ENCODE measurements at places on chromosomes 2 and 18.

DNA sequence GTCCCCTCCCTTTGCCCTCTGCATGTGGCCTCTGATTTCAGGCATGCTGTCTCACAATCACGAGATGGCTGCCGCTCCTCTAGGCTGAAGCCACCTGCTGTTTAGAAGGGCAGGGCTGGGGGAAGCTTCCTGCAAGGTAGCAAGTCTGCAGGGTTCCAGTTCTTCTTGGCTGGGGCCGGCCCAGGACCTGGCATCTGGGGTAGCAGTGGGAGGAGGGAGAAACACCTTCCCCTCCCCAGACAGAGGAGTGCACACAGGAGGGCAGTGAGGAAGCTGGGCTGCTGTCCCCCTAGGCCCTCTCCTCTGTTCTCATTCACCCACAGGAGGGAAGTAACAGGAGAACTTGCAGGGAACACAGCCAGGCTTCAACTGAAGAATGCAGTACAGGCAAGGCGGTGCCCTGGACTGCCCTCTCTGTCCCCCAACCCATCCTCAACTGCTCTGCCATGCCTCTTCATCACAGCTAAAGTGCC, 345.9 kb upstream of the HS6ST1 start:
- DNase-seq = no peak

DNA sequence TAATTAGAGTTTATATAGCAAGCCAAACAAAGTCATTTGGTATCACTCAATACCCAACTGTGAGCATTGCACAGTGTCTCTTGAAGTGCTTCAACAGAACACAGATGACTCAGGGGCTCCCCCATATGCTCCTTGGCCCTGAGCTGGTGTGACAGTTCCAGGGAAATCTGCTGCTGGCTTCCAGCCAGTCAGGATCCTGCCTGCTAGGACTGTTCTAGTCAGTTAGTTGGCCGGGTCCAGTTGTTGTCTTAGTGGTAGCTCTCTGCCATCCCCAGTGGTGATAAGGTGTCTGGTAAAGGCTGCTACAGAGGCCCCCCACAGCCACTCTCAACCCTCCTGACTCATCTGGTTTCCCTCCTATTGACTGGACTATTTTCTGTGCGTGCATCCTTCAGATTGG, 100.3 kb downstream of the IRS1 start:
- DNase-seq = no peak

DNA sequence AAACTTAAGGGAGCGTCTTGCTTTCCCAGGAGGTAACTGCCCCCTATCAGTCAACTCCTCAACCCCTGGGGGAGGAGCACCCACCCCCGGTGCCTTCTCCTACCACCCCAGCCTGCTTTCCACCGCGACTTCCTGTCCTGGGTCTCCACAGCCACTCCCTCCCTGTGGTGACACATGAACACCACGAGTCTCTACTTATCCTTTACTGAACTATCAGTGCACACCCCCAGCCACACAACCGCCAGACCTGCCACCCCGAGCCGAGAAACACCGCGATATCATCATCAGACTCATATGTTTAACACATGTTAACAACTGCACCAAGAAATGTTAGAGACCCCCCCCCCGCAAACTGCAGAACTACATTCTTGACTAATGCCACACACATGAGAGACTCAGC, 43.3 kb downstream of the LONRF2 start:
- DNase-seq = no peak

DNA sequence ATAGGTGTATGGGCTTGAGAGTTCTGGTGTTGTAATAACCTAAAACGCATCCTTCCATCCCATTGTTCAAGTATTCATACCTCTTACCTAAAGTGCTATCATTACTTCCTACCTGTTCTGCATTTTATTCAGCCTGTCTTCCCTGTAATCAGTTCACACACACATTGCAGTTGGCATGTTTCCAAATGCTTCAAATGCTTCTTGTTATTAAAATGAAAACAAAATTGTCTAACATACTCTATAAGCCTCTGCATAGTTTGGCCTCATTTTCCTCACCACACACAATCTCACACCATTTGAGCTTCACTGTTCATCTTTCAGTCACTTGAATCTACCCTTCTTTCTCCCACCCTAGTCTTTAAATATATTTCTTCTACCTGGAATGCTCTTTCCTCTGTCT, 1178.2 kb upstream of the NRXN1 start:
- DNase-seq = no peak

DNA sequence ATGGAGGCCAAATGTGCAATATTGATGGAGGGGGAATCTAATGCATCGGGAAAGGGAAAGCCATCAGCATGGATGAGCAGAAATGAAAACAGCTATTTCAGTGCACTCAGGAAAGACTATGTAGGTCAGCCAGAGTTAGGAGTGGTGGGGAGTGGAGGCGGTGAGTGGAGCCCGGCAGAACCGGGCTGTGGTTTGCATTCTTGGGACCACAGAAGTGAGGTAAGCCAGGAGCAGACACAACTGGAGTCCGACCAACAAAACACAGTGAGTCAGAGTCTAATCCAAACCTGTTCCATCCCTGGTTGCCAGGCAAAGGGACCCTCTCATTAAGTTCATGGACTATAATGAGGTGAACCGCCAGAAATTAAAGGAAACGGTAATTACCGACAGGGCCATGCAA, 61.1 kb upstream of the RAB12 start:
- DNase-seq = no peak

DNA sequence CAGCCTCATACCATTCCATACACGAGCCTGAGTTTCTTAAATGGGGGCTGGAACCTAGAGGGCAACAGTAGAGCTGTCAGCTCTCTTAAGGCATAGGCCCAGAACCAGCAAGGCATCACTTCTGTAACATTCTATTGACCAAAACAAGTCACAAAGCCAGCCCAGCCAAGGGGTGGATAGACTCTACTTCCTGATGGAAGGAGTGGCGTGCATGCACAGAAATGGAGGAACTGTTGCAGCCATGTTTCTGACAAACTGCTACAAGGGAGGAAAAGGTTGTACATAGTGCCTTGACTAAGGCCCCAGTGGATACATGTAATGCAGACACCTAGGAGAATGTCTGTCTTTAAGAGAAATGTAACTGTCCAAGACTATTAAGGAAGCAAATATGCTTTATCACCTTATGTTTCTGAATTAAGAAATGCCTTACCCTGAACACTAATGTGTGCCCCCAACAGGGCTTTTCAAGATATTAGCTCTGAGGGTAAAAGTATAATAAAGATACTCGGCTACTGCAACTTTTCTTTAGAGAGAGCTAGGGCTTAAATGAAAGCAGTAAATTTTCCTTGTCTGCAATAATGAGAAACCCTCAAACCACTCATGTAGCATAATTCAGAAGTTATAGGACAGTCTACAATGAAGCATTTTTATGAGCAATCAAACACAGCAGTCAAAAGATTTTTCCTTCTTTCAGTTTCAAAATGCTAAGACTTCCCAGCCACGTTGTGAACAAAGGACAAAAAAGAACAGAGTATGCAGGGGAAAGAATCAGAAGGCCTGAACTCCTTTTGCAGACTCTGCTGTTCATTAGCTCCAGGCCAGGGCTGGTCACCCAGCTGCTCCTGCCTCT, 35.1 kb upstream of the CDC42EP3 start:
- no peak for DNase-seq

DNA sequence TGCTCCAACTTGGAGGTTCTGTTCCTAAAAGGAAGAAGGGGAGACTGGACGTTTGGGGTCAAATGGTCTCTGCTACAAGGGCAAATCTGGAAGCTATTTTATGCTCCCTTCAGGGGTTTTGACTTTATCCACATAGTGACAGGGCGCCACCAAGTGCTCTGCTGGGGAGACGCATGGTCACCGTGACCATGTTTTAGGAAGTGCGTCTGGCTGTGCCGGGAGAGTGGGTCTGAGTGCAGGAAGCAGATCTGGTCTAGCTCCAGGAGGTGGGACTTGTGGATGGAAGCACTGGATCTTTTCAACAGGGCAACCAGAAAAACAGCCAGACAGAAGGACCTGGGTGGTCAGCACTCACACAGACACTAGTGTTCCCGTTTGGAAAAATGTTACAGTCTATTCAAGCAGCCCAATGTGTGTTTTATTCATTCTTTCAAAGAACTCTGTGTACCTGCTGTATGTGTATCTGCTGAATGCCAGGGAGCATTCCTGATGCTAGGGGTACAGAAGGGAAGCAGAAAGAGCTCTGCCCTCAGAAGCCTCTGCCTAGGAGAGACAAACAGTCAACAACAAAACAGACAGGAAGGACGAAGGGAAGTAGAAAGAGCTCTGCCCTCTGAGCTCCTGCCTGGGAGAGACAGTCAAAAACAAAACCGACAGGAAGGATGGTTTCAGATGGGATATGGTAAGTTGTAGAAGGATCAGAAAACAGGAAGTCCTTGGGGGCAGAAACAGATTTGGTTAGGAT, 14.3 kb downstream of the IMPA2 start:
- DNase-seq = peak; percentile 31

DNA sequence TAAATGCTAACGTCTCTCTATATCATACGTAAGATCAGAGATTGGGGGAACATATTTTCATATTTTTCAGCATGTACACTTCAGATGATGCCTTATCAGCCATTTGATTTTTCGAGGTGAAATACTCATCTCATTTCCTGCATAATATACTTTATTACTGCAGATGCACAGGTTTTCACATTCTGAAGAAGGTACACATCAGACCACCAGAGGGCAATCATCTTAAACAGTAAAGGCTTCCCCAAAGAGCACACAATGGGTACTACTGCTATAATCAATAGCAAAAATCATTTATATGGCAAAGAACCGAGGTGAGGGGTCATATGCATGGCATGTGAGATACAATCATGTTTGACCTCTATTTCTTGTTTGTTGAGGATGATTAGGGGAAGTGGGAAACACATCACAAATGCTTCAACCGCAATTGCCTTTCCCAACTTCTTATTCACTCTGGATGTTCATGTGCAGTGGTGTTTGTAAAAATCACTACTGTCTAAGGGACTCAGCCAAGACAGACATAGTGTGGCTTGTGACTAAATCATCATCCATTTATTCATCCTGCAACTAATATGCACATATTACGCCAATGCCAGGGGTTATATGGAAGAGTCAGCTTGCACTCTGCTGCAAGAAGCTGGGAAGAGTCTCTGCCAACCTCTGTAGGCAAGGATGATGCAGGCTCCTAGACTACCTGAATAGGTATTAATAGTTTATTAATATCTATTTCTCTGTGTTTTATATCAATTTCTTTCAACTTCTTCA, 118.7 kb downstream of the EPB41L3 start:
- no peak for DNase-seq

- no peak for DNase-seq
These were observed 32.4 kb downstream of the MARCO start for GRCh38 chr2:118974103-118974993.

- DNase-seq = no peak
These were observed 2.2 kb downstream of the RBM45 start for GRCh38 chr2:178114462-178114861.

DNA sequence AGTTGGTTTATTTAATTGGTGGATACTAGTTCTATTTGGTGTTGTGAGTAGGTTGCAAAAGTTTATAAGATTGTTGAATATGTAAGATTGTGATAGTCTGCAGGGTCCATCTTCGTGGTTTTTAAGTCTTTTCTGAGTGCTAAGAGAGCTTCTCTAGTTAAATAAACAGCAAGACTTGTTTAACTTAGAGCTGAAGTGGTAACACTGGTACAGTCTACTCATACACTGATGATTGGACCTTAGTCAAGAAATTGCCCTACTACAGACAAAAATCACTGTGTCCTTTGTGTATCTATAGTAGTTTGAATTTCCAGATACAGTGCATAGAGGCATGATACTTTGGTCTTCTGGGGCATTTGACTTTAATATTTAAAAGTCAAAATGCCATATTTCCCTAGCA, 94.6 kb downstream of the PHLPP1 start:
- no peak for DNase-seq

- no peak for DNase-seq
These were observed 358.7 kb upstream of the TFPI start for GRCh38 chr2:187912950-187913349.

GRCh38 chr2:216113572-216113971, 4.4 kb downstream of the XRCC5 start:
- DNase-seq = no peak

DNA sequence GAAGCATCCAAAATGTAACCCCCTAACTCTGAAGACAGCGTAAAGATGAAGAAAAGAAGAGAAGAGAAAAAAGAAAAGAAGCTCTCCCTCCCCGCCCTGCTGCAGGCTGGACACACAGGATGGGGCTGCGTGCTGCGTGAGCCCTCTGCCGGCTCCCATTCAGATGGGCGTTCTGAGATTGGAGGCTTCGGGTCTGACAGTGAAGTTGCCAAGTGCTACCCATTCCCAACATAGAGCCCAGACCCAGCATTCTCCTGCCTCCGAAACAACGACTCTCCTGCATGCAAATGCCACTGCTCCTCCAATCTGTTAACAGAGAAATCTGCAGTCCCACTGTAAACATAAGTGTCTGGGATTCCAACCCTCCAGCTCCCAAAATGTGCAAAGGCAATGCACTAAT, 234.9 kb downstream of the BCL11A start:
- no peak for DNase-seq

- DNase-seq = no peak
These were observed 170.6 kb downstream of the FIGN start for GRCh38 chr2:163565192-163565591.

DNA sequence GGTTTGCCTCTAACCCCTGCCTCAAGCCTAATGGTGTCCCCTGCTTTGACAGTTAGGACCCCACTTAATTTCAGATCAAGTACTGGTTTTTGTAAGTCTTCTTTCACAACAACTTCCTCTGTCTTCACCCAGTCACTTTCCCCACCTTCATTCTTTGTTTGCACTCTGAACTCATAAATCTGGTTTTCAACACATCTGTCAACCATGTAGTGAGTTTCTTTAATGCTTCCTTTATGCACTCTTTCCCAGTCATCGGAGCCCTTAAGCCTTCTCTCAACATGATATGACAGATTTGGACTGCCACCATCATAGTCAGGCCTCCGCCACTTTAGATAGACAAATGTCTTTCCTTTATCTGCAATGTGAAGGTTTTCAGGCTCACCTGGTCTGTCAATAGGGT, 109.1 kb downstream of the PLEKHA3 start:
- DNase-seq = no peak

DNA sequence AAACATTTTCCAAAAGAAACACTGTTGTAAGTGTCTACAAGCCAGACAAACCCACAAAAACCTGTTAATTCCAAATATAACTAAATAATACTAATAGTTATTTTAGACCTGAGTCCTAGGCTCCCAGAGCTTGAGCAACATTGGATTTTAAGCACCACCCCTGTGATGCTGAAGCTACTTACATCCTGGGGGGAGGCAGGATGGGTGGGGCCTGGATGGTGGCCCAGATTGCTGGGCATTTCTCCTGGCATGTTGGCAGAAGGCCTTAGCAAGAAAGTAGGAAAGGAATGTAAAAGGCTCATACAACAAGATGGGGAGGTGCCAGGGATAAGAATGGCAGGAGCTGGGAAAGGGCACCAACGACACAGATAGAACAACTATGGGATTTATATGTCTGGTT, 50.7 kb upstream of the OTX1 start:
- DNase-seq = no peak

- no peak for DNase-seq
These were observed 73.3 kb upstream of the KLF7 start for GRCh38 chr2:207238831-207239701.

Data from activated T-helper 9 cell treated with anti-CD3 and anti-CD28 coated beads, Interleukin-2, amount 50 U/mL, for 16 hours (primary cell).